Activated T-helper 17 cell treated with anti-CD3 and anti-CD28 coated beads, Interleukin-2, amount 50 U/mL, for 72 hours (primary cell): ENCODE measurements at places on chromosomes 2 and 18.

DNA sequence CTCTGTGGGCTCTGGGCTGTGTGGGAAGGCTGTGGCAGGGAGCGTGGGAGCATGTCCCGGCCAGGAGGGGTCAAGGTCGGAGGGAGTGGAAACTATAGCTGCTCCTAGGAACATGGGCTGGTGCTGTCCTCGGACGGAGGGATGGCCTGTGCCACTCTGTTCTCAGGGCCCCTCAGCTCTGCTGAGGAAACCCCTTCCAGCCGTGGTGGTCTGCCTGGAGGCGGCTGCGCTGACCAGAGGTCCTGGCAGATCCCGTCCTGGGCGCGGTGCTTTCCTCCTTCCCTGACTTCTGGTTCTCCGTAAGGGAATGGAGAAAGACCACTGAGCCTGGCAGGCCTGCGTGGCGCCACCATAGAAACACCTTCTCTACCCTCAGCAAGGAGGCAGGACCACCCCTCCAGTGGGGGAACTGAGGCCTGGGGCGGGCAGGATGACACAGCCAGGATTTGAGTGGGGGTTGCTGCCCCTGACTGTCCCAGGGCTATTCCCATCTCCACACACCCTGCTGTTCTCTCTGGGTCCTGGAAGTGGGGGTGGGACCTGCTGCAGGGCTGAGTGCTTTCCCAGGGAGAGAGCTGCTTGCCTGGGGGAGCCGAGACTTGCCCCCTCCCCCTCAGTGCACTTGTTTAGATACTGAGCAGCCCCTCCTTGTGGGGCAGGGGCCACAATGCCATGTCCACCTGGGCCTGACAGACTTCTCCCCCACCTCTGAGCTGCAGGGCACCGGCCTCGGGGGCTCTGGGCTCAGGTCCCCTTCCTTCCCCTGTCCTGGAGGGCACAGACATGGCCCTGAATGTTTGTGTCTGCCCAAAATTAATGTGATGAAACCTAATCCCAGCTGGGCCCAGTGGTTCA, 301.0 kb upstream of the HS6ST1 start:
- ATAC-seq, result no peak

- no peak for ATAC-seq
Measured at GRCh38 chr2:38509314-38509946, 93.3 kb downstream of the HNRNPLL start.

DNA sequence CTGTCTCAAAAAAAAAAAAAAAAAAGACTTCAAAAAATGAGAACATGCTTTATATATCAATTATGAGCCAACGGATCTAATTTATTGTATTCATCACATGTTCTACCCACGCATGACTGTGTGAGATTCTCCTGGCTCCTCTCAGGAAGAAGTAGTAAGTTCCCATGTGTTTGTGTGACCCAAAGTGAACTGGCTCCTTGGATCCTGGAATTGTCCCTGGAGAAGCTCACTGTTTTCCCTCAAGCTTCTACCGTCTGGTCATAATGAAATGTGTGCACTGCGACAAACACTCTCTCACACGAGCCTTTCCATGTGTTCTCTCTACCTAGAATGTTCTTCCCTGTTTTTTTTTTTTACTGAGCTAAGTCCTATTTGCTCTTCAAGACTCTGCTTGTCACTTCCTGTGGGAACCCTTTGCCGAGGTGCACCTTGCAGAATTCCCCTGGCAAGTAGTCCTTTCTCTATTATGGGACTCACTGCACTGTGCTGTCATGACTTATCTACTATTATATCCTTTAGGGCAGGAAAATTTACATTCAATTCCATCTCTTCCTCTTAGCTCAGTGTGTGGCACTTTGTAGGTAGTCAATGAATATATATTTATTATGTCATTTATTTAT, 83.2 kb upstream of the THOC1 start:
- ATAC-seq, result no peak

DNA sequence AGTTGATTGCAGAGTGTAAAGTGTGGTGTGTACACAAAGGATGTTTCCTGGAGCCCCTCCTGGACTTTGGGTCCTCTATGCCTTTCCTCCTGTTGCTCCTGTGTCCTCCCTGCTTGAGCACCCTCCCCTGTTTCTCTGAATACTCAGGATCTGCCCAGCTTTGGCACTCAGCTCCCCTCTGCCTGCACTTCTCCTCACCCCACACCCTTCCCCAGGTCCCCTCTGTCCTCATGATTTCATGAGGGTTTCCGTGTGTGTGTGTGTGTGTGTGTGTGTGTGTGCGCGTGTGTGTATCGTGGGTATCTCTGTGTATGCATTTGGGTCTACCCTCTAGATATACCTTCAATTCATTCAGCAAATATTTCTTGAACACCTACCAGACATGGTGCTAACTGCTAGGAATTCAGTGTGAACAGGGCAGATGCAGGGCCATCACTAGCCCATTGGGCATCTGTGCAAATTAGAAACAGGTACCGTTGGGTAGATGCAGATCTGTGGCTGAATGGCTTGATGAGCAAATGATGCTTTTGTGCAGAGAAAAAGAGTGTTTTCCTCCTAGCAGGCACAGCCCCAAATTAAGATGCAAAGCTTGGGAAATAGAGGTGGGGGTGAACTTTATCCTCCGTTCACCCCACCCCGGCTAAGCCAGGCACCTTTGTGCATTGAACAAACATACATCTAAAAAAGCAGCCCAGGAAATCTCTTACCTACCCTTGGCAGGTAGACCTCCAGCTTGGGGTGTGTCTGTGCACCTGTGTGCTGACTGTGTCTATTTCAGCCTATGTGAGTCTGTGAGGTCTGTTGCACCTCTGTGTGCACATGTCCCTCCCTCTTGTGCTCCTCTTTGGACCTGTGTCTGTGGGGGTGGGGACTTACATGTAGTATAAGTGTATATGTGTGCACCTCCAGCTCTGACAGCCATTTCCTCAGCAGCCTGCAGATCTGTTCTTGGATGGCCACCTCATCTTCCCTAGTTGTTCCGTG, 60.0 kb upstream of the EPAS1 start:
- ATAC-seq, result no peak

DNA sequence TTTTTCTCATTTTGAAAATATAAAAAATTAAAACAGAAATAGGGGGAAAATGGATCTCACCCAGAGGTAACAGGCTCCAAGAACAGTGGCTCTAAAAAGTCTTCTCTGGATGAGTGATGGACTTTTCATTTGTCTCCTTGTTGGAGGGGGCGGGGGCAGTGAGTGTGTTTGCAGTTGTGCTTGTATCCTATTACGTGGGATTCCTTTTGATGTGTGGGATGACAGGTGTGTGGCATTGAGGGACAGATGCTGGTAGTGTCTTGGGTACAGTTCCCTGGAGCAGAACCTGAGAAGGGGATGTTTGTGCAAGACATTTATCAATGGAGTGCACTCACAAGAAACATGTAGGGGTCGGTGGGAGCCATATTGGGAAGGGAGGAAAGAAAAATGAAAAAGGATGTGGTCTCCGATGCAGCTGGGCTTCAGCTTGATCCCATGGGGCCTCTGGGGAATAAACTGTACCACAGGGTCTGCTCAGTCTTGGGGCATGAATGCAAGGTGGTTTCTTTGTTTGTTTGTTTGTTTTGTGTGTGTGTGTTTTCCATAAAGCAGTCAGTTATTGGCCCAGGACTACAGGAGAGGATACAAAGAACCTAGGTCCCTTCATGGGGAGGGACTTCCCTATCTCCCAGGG, 120.0 kb upstream of the SLC35G4 start:
- ATAC-seq, result no peak

DNA sequence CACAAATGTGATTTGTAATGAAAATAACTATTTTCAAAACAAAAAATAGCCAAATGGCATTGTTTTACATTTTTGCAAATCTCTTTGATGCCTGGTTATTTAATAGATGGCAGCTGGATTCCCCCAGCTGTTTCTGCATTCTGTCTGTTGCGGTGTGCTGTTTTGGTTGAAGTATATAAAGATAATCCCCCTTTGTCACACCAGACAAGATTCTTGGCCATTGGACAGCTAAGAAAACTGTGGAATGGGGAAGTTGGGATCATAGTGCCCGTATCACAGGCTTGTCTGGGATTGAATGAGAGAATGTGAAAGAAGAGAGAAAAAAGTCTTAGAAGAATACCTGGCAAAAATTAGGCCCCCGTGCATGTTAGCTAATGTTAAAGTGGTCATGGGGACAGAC, 19.5 kb upstream of the LYPD6B start:
- no peak for ATAC-seq

GRCh38 chr18:67926929-67927864, 410.7 kb upstream of the DSEL start:
- ATAC-seq, result no peak

- ATAC-seq, result no peak
Measured at GRCh38 chr2:208046686-208047085, 21.4 kb upstream of the PLEKHM3 start.

GRCh38 chr2:45494275-45494977, 116.6 kb downstream of the SRBD1 start:
- no peak for ATAC-seq

GRCh38 chr2:230225486-230225885, at the start of gene SP140:
TSS of gene SP140 (plus strand) at chr2:230225736. CDS start at chr2:230225845, 109 bp downstream.
- peak; percentile 94 for ATAC-seq

- ATAC-seq, result no peak
Measured at GRCh38 chr2:205053827-205054410, 508.6 kb downstream of the PARD3B start.

DNA sequence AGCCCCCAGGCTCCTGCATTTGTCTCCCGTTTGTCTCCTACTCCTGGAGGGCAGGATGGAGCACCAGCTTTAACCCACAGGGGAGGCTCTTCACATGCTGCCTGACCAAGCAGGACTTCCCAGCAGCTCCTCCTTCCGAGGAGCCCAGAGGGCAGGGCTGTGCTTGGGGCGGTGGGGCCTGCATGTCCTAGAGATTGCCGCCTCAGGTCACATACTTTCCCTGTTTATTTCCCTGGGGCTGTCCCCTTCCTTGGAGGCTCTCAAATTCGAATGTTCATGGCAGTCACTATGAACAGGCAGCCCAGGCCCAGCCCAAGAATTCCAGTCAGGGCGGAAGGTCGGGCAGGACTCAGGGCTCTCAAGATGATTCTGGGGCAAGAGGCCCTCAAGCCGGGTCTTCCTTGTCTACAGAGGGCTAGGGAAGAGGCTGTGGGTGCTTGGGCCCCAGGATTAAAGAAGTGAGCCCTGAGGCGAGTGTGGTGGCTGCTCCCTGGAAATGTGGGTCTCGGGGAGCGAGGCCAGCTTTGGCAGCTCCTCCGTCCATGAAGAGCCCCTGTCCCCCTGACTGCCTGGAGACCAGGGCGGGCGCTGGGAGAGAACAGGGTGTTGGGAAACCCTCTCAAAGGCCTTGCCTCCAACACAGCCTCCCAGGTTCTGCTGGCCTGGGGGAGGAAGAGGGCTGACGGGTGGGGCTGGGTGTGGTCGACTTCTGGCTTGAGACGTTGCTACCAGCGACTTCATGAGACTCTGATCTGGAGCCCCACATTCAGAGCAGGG, 48.9 kb upstream of the HPCAL1 start:
- ATAC-seq, result no peak

DNA sequence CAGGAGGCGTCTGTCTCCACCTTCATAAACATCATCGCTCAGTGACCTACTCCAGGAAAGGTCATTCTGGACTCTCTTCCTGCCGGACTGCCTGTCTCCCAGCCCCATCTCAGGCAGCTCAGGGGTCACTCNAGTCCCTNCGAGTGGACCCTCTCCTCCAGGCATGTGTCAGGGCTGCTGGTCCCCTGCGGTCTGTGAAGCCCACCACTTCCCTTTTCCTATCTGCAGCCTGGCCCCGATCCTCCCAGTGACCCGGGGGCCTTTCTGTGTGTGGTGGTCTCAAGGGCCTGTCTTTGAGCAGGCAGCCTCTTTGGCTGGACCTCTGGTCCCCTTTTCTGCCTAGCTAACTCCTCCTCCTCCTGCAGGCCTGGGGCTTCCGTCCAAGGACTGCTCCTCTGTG, 5.9 kb upstream of the PARD6G start:
- no peak for ATAC-seq

DNA sequence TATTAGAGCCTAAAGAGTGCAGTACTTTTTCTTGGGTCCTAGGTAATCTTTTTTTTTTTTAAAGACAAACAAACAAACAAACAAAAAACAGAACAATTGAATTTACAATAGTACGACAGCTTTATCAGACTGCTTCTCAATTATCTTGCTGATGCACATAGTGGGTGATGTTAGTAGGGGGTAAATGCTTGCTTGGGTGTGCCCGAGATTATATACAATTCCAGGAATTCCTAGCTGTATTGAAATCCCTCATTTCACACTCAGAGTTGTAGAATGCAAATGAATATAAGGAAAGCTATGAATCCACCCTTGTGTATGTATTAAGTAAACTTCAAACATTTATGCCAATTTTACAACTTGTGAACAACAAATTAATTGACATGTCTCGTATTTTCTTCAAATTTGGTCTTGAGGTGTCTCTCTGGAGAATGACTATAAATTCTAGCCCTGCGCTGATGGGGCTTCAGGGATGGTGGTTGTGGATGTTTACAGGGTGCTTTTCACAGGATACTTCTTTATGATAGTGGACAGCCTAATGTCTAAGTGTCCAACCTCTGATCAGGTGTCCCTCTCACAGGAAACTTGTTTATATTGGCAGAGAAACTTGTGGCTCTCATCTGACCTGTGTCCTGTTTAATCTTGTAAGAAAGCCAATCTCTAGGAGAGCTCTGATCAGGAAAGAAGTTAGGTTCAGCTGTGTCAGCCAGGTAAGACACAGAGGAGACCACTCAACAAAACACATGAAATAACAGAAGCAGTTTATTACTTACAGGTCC, 61.9 kb upstream of the SLC39A10 start:
- ATAC-seq, result no peak

DNA sequence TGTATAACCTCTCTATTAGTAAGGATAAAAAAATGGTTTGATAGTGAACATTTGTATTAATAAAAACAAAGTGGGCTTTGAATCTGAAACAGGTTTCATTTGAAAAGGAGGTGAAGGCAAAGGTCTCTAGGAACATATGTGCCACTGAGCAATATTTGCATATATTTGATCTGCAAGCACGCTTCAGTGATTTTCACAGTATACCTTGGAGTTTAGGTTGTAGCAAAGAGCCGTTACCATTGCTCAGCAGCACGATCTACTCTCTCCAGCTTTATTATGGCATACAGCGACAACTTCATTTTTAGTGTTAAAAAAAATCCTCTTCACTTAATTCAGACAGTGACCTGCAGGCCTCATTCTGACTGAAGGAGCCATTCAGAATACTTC, 75.8 kb upstream of the ZEB2 start:
- ATAC-seq, result no peak

DNA sequence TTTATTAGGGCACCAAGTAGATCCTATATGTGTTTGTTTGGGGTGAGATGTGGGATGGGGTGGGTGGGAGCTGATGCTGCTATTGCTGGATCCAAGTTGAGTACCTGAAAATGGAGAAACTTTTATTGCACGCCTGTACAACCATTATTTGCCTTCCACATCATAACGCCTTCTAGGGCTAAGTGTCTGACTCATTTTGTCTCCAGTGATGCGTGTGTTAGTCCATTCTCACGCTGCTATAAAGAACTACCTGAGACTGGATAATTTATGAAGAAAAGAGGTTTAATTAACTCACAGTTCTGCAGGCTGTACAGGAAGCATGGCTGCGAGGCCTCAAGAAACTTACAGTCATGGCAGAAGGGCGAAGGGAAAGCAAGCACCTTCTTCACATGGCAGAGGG, 58.2 kb downstream of the KDM3A start:
- ATAC-seq, result peak; percentile 56

DNA sequence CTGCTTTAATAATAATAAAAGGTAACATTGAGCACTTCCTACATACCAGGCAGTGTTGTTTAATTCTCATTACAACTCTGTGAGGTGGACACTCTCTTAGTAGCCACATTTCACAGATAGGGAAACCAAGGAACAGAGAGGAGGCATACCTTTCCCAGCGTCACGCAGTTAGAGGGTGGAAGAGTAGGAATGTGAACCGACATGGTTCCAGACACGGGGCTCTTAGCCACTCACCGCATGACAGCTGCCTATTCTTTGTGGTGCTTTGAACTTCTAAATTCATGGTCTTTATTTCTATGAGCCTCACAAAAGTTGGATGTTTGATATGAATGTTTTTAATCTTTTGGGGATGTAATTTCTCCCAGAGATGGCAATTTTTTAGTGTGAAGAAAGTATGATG, 76.0 kb downstream of the OSBPL6 start:
- ATAC-seq, result no peak
